NCI-H774 (cell line): ENCODE measurements at places on chromosomes 2 and 18.
A peak's percentile ranks its signal among the peaks of the same experiment; 100 is the strongest.

- DNase-seq = no peak
Observed at GRCh38 chr2:16908656-16909055, 243.0 kb upstream of the CYRIA start.

DNA sequence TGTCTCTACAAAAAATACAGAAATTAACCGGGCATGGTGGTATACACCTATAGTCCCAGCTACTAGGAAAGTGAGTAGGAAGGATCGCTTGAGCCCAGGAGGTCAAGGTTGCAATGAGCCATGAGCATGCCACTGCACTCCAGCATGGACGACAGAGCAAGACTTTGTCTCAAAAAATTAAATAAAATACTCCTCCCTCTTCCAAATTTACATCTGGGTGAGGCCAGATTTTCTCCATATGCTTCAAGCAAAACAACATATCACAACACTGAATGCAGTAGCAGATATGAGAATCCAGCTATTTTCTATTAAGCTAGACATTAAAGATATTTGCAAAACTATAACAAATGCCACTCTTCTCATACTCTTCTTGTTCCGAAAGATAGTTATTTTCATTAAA lies 20.9 kb downstream of the MEMO1 start:
- no peak for DNase-seq

DNA sequence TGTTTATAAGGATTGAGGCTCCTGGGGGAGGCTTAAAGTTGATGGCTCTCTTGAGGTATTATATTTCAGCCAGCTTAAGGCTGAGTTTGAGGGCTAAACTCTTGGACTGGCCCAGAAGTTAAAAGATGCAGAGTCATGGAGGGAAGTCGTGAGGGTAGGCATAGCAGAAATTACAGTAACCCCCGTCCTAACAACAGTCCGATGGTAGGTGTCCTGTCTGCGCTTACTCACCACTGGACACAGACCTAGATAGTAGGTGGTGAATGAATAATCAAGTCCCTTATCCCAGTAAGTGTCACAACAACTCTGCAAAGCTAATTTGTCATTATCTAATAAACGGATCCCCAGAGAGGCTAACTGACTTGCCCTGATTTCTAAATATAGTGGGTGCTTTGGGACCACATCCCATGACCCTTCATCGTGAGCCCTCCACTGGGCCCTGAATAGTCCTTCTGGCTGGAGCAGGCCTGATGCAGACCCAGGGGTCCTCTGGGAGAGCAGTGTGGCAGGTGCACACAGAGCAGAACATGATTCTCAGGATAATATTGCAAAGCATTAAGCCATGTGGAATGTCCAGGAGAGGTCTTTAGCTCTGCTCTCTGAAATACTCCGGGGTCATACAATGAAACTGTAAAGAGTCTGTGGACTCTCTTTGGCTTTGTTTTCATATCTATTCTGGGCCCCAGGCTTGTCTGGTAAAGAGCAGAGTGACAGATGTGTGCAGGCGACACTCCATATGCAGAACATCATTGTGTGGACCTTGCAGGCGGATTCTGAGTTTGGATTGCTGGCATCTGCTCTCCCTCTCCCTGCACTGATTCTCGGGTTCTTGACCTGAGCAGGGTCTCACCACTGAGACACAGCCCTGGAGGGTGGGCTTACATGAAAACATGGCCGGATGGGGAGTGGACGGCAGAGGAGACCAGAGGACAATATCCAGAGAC lies 98.1 kb downstream of the RNF144A start:
- no peak for DNase-seq

DNA sequence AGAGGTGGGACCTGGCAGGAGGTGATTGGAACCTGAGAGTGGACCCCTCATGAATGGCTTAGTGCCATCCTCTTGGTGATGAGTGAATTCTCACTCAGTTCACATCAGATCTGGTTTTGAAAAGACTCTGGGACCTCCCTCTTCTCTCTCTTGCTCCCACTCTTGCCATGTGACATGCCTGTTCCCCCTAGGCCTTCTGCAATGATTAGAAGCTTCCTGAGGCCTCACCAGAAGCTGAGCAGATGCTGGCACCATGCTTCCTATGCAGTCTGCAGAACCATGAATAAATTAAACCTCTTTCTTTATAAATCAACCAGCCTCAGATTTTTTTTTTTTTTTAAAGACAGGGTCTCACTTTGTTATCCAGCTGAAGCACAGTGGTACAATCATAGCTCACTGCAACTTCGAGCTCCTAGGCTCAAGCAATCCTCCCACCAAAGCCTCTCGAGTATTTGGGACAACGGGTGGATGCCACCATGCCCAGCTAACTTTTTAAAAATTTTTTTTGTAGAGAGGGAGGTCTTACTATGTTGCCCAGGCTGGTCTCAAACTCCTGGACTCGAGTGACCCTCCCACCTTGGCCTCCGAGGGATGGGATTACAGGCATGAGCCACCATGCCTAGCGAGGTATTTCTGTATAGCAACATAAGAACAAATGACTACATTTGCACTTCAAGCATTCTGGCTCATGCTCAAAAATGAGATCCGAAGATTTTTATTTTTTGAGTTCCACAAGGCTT lies 2.0 kb upstream of the ZFAND2B start:
- no peak for DNase-seq

GRCh38 chr2:184416146-184416913 lies 182.0 kb upstream of the ZNF804A start:
- no peak for DNase-seq

- DNase-seq = no peak
Observed at GRCh38 chr18:45249246-45249661, 366.0 kb upstream of the SLC14A2 start.

- DNase-seq = no peak
Observed at GRCh38 chr2:8495189-8495989, 186.5 kb upstream of the ID2 start.

- DNase-seq = no peak
Observed at GRCh38 chr2:223532161-223532560, 70.0 kb downstream of the SCG2 start.

DNA sequence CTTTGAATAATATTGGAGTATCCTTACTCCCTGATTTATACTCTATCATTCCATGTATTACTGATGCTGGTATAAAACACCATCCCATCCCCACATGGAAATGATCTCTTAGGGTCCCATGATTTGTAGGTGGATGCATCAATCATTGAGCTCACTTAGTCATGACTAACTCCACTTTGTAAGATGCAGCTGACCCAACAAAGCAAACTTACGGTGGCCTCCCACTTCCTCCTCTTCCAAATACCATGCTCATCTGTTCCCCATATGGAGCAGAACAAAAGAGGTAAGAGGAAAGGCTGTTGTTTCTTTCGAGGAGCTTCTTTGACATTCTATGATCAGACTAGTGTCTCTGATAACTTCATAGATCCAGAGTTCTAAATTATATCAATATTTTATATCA lies 640.2 kb upstream of the SLC39A10 start:
- DNase-seq = no peak

DNA sequence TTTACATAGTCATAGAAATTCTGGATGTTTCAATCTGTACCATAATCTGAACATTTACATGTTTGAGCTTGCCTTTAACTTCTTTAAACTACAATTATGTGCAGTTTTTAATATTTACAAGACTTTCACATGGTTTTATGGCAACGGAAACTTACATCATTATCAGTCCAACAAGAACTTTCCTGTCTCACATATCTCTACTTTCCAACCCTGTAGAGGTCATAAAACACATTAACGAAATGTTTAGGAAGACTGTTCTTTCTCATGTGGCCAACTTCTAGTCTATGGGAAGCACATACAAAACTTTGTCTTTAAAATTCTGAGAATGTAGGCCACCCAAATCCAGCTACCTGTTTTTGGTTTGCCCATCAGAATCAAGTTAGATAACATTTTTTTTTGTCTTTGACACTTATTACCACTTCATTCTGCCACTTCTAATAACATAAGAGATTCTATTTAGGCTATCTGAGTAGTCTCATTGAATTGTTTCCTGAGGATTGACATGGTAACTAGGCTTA lies 693.2 kb downstream of the KCNJ3 start:
- no peak for DNase-seq

DNA sequence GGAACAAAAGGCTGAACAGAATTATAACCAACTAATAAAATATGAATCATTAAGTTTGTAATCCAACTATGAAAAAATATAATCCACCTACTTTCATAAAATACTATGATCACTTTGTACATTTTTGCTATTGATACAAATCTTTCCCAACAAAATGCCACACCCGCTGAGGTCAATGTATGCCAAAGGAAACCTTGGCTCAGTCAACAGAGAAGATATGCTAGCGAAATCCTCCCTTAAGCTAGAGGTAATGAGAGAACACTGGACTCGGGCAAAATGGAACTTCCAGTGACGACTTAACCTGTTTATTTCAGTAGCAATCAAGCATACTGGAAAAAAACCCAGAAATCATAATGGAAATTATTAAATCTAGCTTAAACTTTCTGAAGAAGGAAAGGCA lies 81.5 kb downstream of the NOL10 start:
- no peak for DNase-seq

DNA sequence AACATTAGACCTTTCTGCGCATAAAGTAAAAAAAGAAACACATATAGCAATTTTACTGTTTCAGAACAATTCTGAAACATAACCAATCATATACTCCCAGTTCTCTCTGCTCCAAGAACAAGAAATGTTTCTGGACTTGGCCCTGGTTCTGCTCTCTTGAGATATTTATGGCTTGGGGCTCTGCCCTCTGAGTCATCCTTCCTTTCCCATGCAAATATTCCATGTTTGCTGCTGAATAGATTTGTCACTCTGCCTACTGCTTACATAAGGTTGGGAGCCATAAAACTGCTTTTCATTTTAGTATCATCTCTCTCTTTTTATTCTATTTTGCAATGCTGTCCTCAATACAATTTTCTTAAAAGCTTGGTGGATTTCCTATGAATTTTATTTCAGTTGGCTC lies 499.6 kb upstream of the ACVR2A start:
- DNase-seq = no peak

GRCh38 chr2:186349508-186349907 lies 136.6 kb upstream of the ZC3H15 start:
- no peak for DNase-seq

GRCh38 chr2:101820519-101820918 lies 123.0 kb downstream of the MAP4K4 start:
- DNase-seq = no peak

DNA sequence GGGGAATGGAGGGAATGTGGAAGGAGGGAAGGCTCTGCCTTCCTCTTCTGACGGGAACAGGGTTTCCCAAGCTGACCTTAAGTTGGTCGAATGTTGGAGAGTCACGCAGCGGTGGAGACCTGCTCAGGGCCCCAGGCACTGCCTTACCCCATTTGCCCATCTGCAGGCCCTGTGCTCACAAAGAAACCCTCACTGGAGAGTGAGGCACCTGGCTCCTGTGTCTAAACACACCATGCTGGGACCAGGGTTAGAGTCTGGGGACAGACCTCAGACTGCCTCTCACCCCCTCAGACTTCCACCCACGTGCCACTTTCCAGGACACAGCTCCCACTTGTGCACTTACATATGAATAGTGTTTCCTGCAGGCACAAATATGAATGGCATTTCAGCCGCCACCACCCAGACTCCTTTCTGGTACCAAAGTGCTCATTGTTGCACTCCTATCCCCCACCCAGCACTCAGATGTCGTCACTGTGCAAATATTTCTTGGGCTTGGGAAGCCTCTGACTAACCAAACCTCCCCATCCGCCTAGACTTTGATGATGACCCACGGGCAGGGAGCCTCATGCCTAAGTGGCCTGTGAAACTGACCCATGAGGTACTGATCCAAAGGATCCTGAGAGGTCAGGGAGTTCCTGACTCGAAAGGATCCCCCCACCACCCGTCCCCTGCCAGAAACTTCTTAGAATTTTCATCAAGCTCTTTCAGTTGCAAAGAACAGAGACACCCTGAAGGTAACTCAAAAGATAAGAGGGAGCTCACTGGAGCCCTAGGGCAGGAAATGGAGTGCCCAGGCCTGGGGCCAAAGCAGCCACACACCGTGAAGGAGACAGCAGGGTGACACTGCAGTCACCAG lies 78.3 kb downstream of the STPG4 start:
- peak; percentile 25 for DNase-seq

- no peak for DNase-seq
Observed at GRCh38 chr2:111958901-111959300, 60.5 kb downstream of the MERTK start.

- no peak for DNase-seq
Observed at GRCh38 chr2:2318949-2319348, 12.1 kb downstream of the MYT1L start.

GRCh38 chr2:133579274-133579673 lies 11.0 kb upstream of the NCKAP5 start:
- DNase-seq = no peak

DNA sequence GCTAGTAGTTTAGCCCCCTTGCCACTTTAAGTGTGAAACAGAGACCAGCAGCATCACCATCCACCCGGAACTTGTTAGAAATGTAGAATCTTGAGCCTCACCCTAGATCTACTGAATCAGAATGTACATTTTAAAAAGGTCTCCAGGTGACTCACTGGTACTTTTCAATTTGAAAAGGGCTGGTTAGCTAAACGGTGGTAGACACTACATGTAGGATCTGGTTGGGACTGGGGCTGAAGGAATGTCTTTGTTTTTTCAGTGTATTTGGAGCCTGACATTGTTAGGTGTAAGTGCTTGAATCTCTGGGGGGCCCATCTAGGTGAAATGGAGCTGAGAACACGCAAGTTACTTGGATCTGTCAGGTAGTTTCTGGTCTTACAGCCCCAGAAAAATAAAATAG lies 44.0 kb upstream of the XPO1 start:
- DNase-seq = no peak

GRCh38 chr2:205273627-205274026 lies 408.7 kb upstream of the NRP2 start:
- peak; percentile 10 for DNase-seq

- no peak for DNase-seq
Observed at GRCh38 chr18:67211646-67212045, 304.9 kb downstream of the DSEL start.

- no peak for DNase-seq
Observed at GRCh38 chr2:217798743-217799562, 203.8 kb downstream of the TNS1 start.

- DNase-seq = no peak
Observed at GRCh38 chr2:232838406-232838874, 31.6 kb upstream of the SNORC start.

DNA sequence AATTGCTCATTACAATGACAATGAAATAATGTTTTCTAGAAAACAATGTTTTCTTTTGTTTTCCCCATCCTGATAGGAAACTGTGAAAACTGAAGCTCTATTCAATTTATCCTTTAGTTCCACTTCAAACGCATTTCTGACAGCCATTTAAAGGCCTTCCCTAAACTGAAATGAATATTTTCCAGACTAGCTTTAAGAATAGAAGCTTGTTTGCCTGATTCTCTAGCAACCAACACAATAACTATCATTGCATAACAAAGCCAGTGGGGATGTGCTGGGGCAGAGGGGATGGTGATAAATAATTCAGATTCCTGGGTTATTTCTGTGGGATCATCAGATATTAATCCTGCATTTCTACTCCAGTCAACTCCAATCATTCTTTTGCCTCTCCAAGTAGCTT lies 427.1 kb downstream of the RND3 start:
- DNase-seq = no peak

DNA sequence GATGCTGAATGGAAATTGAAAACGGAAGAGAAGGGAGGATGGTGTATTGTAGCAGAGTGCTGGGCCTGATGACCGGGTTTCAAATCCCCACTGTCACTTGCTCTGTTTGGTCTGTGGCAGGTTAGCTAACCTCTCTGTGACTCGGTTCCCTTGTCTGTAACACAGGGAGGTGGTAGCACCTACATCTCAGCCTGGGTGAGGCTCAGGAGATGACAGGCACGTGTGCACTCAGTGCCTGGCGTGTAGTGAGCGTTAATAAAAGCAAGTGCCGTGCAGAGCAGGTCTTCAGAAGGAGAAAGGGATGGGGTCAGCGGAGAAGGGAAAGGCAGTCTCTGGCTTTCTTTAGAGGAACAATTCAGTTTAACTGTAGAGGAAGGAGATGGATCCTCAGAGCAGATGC lies 125.5 kb upstream of the SMIM21 start:
- DNase-seq = no peak
